ENCODE measurements at places on chromosomes 7 and 10.

DNA sequence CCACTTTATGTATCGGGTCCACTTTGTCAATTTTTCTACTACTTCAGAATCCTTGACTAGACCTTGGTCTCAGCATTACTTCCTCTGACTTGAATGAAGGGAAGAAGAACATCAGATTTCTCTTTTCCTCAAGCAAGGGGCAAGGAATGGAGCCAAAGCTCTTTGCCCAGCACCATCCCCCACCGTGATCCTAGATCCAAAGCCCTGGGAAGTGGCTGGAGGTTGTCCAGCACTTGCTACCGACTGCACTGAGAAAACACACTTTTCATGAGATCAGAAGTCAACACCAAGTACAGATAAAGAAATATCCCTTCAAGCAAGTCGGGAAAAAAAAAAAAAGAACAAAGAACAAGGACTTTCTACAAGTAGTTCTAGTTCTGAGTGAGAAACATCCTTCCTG lies 102.1 kb upstream of the DDC start:
- no peak for DNase-seq
- H3K4me3 ChIP-seq, result no peak overlapping the region
- peak overlapping the region; percentile 13 for H3K27ac ChIP-seq
- no peaks in the 10 kb centered on the region for H3K27me3 ChIP-seq
- H3K36me3 ChIP-seq, result no peaks in the 10 kb centered on the region

DNA sequence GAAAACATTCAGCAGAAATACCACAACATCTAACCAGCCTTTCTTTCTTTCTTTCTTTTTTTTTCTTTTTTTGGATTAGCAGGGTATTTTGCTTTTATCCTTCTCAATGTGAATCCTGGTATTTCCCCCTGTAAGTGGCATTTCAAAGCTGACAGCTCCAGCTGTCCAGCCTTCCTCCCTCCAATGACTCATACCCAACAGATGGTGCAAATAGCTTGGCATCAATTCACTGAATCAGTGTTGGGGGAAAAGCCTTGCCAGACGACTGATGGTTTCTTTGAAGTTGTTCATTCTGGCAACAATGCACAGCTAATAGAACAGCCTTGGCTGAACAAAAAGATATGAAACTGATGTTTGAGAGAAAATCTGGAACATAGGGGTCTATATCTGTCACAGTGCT lies 316.8 kb upstream of the STEAP1 start:
- DNase-seq, result no peak
- H3K4me1 ChIP-seq, result no peaks in the 10 kb centered on the region
- no peak overlapping the region for H3K27ac ChIP-seq
- H3K4me3 ChIP-seq, result no peak overlapping the region
- no peaks in the 10 kb centered on the region for H3K27me3 ChIP-seq

GRCh38 chr10:59087486-59087885 lies 89.0 kb upstream of the PHYHIPL start:
- H3K27ac ChIP-seq, result no peak overlapping the region
- H3K36me3 ChIP-seq, result no peaks in the 10 kb centered on the region
- no peaks in the 10 kb centered on the region for H3K27me3 ChIP-seq
- no peak for DNase-seq

DNA sequence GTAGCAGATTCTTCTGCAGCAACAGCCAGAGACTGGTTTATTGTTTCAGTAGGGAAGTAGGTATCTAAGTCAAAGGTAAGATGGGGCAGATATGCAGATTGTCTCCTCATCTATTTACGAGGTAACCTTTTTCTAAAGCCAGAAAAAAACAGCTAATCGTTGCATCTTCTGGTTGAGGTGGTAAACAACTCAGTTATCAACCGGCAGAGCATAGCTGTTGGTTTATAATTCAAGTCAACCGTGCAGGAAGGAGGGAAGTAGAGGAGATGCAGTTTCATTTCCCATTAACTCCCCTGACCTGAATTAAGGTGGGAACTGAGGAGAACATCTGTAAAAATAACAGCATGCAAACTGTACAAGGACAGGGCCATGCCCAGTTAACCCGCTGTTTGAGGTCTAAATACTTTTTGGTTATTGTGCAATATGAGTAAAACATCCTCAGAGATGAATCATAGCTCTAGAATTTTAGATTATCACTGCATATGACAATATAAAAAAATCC lies 156.5 kb upstream of the ITGB1 start:
- no peaks in the 10 kb centered on the region for H3K36me3 ChIP-seq
- no peak for DNase-seq
- H3K27me3 ChIP-seq, result peaks cover 7% of the 10 kb centered on the region
- H3K27ac ChIP-seq, result no peak overlapping the region

DNA sequence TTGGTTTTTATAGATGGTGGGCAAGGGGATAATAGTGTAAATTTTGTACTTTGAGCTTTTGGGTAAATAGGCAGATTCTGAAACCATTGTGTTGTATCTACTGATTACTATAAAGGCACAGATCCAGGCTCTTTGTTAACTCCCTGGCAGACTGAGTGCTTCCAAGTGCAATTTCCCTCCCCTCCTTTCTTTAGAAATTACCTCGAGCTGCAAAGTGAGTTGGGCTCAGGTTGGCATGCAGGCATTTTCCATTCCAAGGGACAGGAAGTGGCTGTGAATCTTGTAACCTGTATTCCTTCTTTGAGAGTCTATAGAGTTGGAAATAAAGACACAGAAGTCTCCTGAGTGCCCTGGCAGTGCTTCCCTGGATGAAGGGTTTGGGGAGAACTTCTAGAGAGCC lies 494.2 kb upstream of the GALNT17 start:
- H3K4me3 ChIP-seq, result no peak overlapping the region
- H3K27ac ChIP-seq, result no peak overlapping the region
- no peaks in the 10 kb centered on the region for H3K27me3 ChIP-seq
- DNase-seq, result no peak

GRCh38 chr10:74330646-74331045 lies 179.6 kb downstream of the ADK start:
- H3K27me3 ChIP-seq, result no peaks in the 10 kb centered on the region
- peaks cover 3% of the 10 kb centered on the region for H3K4me1 ChIP-seq
- DNase-seq, result no peak
- no peak overlapping the region for H3K4me3 ChIP-seq
- H3K36me3 ChIP-seq, result peaks cover 34% of the 10 kb centered on the region

GRCh38 chr7:150939052-150939451 lies 39.1 kb downstream of the KCNH2 start:
- no peak overlapping the region for H3K4me3 ChIP-seq
- H3K27me3 ChIP-seq, result peaks cover 24% of the 10 kb centered on the region
- DNase-seq, result no peak
- no peaks in the 10 kb centered on the region for H3K36me3 ChIP-seq
- no peak overlapping the region for H3K27ac ChIP-seq
- peaks cover 27% of the 10 kb centered on the region for H3K4me1 ChIP-seq

DNA sequence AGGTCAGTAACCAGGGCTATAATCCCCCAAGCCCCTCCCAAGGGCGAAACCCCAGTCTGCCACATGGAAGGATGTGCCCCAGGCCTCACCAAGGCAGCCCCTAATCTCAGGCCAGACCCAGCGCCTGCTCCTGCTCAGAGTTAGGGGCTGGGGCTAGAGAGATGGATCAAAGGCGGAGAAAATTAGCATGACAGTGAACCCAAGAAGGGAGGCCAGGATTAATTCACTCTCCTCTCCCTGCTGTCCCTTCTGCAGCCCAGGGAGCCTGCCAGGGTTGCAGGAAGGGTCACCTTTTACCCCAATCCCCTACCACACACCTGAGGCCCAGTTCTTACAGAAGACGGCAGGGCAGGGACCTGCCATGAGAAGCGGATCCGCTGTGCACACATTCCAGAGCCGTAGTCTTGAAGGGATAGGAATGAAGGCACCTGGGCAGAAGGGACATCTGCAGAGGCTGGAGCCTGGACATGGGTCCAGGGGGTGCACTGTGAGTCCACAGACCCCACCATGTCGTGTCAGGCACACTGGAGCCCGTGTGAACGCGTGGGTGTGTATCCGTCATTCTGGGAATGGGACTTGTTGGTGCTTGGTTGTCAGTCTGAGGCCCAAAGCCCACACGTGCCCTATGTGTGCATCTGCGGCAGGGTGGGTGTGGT lies 11.9 kb upstream of the ZMIZ1 start:
- H3K27ac ChIP-seq, result no peak overlapping the region
- no peak overlapping the region for H3K4me3 ChIP-seq
- H3K4me1 ChIP-seq, result no peaks in the 10 kb centered on the region
- H3K27me3 ChIP-seq, result no peaks in the 10 kb centered on the region
- DNase-seq, result no peak
- no peaks in the 10 kb centered on the region for H3K36me3 ChIP-seq

- no peaks in the 10 kb centered on the region for H3K27me3 ChIP-seq
- peaks cover 39% of the 10 kb centered on the region for H3K4me1 ChIP-seq
Measured at GRCh38 chr7:127383123-127383835, 9.2 kb downstream of the ZNF800 start.

- H3K4me1 ChIP-seq, result no peaks in the 10 kb centered on the region
- no peak for DNase-seq
- H3K4me3 ChIP-seq, result no peak overlapping the region
- H3K27me3 ChIP-seq, result peaks cover 2% of the 10 kb centered on the region
Measured at GRCh38 chr10:7696545-7696944, 6.6 kb upstream of the ITIH2 start.

DNA sequence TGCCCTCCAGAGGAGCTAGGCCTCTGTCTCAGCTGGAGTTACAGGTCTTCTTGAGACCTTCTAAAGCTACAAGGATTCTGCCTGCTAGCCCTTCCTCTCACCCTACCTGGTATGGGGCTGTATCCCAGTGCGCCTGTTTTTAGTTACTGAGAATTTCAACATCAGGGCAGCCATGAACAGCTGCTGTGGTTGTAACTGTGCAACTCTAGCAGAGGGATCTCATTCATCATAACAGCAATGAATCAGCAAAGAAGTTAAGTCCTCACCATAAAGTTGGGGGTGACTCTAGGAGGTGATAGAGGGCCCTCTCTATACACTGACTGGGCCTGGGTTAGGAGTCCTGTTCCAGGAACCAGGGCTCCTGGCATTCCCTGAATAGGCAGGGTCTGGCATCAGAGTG lies 14.0 kb upstream of the CDH23 start:
- H3K27me3 ChIP-seq, result peaks cover 7% of the 10 kb centered on the region
- H3K4me1 ChIP-seq, result peaks cover under 1% of the 10 kb centered on the region
- H3K4me3 ChIP-seq, result no peak overlapping the region
- H3K27ac ChIP-seq, result no peak overlapping the region
- no peak for DNase-seq

DNA sequence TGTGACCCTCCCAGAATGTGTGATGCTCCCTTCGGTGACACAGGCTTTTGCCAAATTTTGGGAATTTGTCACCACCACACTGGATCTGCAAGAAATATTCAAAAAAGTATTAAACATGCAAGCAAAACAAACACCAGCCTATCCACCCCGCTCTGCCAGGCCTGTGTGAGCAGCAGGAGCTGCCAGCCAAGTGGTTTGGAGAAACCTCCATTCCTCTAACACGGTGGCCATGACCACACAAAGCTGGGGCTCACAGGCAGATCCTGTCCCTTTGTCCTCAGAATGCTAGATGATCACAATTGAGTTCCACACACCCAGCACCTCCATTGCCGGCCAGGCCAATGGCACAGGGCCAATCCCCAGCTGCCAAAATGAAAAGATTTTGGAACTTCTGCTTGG lies 261.9 kb upstream of the PPP2R2D start:
- H3K27ac ChIP-seq, result no peak overlapping the region
- no peak overlapping the region for H3K4me3 ChIP-seq
- DNase-seq, result no peak
- peaks cover 3% of the 10 kb centered on the region for H3K4me1 ChIP-seq
- no peaks in the 10 kb centered on the region for H3K27me3 ChIP-seq
- no peaks in the 10 kb centered on the region for H3K36me3 ChIP-seq

GRCh38 chr7:153948060-153948459 lies 104.1 kb upstream of the DPP6 start:
- no peak for DNase-seq
- H3K27ac ChIP-seq, result no peak overlapping the region
- no peaks in the 10 kb centered on the region for H3K36me3 ChIP-seq
- H3K27me3 ChIP-seq, result peaks cover 3% of the 10 kb centered on the region

GRCh38 chr7:128162666-128163065 lies 78.4 kb upstream of the LEP start:
- no peaks in the 10 kb centered on the region for H3K36me3 ChIP-seq
- no peak overlapping the region for H3K27ac ChIP-seq
- H3K4me1 ChIP-seq, result peaks cover 2% of the 10 kb centered on the region
- no peak overlapping the region for H3K4me3 ChIP-seq

DNA sequence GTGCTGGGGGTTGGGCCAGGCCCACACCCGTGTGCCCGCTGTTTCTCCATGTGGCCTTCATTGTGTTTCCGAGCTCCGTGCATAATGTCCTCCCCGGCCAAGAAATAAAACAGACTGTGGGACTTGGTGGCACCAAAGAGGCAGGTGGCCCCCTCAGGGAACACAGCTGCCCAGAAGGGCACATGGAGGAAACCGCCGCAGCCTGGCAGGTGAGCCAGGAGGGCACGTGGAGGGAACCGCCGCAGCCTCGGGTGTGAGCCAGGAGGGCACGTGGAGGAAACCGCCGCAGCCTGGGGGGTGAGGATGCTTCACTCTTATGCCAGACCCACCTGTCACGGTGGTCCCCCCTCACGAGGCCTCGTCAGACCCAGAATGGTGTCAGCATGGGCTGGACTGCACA lies 288.7 kb downstream of the WDR37 start:
- H3K4me3 ChIP-seq, result no peak overlapping the region
- no peak overlapping the region for H3K27ac ChIP-seq
- peaks cover 2% of the 10 kb centered on the region for H3K4me1 ChIP-seq
- DNase-seq, result no peak
- no peaks in the 10 kb centered on the region for H3K36me3 ChIP-seq

DNA sequence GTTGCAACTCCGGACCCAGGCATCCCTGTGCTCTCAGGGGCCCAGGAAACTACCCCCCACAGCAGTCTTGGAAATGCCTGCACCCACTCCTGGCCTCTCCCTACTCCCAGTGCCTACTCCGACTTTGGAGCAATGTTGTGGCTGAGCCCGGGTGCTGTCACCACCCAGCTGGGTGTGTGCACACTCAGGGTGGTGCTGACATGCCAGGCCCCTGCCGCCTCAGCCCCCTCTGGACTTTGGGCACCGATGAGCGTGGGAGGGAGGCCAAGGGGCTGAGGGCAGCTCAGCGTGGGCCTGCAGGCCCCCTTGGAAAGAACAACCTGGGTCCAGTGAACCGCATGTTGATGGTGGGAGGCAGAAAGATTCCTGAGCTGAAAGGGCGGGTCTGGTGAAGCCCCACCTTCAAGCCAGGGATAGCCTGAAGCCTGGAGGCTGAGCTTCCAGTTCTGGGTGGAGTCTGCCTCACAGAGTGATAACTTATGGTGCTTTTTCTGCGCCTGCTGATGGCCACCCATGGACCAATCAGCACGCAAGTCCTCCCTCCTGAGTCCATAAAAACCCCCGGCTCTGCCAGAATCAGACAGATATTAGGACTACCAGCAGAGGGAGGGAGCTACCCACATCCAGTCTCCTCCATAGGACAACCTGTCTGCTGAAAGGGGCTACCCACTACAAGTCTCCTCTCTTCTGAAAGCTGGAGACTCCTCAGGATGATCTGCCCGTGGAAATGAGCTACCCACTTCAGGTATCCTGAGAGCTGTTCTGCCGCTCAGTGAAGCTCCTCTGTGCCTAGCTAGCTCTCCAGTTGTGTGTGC lies 380.4 kb upstream of the SORCS1 start:
- DNase-seq, result no peak
- no peak overlapping the region for H3K27ac ChIP-seq
- H3K4me3 ChIP-seq, result no peak overlapping the region
- H3K27me3 ChIP-seq, result no peaks in the 10 kb centered on the region
- H3K36me3 ChIP-seq, result no peaks in the 10 kb centered on the region
